T47D (cell line): ENCODE measurements at places on chromosomes 1 and 21.

GRCh38 chr21:31731056-31731856, 662 bp downstream of the SCAF4 start:
- peak; percentile 41 for DNase-seq

- DNase-seq, result no peak
Measured at GRCh38 chr21:38206646-38207045, 50.1 kb upstream of the KCNJ15 start.

- DNase-seq, result no peak
Measured at GRCh38 chr1:148362216-148362611, 120.9 kb downstream of the PPIAL4G start.

GRCh38 chr1:31715087-31715872, 11.5 kb upstream of the COL16A1 start:
- DNase-seq, result peak; percentile 77

DNA sequence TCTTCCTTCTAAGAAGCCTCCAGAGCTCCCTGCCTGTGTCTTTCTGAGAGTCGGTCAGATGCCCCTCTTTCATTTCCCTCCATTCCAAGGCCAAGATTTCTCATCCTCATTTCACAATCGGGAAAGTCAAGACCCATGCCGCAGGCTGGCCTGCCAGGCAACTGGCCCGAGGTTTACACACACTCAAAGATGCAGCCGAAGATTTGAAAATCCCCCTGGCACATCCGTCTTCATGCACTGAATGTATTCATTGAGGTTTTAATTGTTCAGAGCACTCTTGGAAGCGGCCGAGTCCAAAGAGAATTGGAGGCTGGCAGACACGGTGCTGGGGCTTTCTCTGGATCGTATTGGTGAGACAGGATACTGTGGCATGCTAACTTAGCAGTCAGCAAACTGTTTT, 29.1 kb upstream of the SRP9 start:
- no peak for DNase-seq

DNA sequence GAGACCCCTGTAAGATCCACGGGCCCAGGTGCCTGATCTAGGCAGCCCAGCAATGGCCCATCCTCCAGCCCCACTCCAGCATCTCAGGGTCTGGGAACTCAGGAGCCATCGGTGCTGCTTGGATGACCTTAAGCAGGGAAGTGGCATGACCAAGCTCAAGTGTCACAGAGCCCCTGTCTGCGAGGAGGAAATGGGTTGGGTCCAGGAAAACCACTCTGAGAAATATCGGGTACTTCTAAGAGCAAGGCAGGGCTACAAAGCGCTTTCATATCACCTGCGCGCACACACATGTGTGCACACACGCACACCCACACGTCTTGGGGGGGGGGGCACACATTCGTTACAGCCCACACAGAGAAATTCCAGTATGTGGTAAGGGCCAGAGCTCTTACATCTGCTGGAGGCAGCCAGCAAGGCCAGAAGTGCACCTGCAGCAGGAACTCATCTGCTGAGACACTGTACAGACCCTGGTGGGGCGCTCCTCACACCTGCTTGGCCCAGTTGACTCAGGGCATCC, 32.6 kb upstream of the SPOCD1 start:
- DNase-seq, result no peak

- DNase-seq, result no peak
Measured at GRCh38 chr1:12150456-12151200, 16.2 kb upstream of the TNFRSF1B start.

- DNase-seq, result no peak
Measured at GRCh38 chr21:38478782-38479181, 19.5 kb downstream of the ERG start.

GRCh38 chr1:167221126-167221737, 546 bp downstream of the POU2F1 start:
- DNase-seq, result no peak

- no peak for DNase-seq
Measured at GRCh38 chr1:93708734-93709481, 27.3 kb upstream of the BCAR3 start.

- DNase-seq, result no peak
Measured at GRCh38 chr21:26850116-26850643, 5.0 kb upstream of the ADAMTS1 start.

DNA sequence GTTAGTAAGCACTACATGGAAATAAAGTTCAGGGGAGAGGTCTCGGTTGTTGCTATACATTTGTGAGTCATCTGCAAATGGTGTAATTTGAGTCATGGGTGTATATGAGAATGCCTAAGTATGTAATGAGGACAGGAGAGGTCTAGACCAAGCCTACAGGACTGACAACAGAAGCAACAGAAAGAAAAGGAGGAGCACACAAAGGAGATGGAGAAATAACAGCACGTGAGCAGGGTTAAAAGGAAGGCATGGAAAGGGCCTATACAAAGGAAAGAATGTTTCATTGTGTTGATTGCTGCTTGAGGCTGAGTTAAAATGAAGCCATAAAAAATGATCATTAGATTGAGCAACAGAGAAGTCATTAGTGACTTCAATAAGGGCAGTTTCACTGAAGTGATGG, 28.0 kb upstream of the PRKAA2 start:
- no peak for DNase-seq

DNA sequence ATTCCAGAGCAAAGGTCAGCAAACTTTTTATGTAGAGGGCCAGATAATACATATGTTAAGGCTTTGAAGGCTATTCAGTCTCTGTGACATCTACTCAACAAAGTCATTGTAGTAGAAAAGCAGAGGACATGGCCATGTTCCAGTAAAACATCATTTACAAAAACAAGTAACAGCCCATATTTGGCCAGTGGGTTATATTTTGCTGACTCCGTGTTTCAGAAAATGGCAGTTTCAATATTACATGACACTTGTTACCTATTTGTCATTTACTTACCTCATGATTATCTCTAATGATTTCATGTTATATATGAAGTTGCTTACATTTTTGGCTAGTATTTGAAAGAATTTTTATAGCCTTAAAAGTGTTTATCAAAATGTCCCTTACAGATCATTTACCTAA, 117.4 kb upstream of the B3GALT2 start:
- no peak for DNase-seq

GRCh38 chr1:17023102-17023501, 11.4 kb upstream of the ATP13A2 start:
- no peak for DNase-seq

DNA sequence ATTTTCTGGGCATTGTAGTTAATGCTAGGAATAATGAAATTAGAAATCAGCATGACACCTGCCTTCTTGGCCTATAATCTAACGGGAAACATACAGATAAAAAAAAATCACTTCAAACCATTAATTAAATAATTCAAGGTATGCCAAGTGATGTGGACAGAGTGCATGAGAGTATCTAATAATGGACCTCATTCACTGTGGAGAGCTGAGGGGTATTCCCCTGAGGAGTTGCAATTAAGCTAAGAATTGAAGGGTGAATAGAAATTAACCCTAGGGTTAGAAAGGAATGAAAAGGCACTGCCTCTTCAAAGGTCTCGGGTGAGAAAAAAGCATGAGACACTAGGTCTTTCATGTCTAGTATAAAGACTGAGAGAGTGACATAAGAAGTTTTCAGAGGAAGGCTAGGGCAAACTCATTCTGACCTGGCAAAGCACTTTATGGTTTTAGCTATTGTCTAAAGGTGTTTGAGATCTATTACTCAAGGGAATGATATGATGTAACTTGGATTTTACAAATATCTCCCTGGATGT, 466.1 kb downstream of the KCNT2 start:
- no peak for DNase-seq

DNA sequence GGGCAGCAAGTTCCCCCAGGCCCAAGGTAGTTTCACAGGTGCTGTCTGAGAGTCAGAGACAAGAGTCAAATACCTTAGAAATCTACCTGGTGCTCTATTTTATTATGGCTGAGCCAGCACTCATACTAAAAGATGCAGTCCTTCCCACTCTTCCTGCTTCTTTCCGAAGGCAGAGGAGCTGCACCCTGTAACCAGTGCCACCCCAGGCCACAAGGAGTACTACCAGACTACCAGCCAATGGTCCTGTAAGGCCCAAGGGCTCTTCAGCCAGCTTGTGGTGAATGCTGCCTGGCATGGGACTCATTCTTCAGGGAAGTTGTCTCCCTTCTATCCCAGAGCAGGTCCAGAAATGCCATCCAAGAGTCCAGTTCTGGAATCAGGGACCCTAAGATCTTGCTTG, 203.8 kb upstream of the DUSP10 start:
- DNase-seq, result no peak

DNA sequence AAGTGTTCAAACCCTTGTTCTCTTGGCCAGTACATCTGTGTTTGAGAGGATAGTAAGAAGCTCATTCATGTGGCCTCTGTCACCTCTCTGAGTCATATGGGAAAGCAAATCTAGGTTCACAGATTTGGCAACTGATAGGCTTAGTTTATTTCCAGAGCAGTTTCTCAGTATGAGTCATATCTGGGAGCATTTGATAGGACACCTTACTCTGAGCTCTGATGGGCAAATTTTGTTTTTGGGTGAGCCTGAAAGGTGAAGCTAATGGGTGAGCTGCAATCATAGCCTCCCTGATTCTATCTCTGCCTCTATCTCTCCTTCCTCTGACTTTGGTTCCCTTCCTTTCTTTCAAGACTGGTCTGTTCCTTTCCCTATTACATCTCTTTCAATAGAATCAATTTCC, 134.4 kb downstream of the S1PR1 start:
- no peak for DNase-seq

- no peak for DNase-seq
Measured at GRCh38 chr1:208019257-208019656, 108.3 kb upstream of the CD34 start.

DNA sequence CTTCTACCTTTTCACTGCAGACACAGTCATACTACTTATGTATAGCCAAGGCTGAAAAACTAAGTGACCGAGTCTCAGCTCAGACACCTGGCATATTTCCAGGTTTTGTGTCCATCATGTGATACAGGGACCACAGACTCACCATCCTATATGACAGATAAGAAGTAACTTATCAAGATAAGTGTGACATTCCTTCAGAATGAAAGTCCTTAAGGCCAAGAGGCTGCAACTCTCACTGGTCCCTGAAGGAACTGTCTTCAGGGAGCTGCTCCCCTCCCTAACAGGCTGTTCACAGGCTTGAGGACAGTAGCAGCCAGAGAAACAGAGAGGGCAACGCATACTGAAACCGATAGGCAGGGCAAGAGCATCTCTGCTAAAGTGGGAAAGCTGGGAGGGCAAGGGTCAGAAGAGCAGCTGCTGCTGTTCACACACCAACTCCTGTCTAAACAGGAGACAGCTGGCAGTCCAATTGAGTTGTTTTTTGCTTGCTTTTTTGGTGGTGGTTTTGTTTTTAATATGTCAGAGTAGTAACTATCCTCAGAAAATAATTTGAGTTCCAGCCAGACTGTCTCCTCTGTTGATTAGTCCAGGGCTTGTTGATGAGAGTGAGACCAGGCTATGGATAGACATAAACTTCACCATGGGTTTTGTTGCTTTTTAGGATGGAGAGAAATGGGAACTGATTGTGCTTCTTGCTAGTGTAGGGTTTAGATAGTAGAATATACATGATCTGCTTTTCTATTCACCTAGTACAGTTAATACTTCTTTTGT, 67.7 kb downstream of the MACF1 start:
- DNase-seq, result no peak

GRCh38 chr1:208101661-208102431, 142.3 kb downstream of the PLXNA2 start:
- DNase-seq, result no peak

DNA sequence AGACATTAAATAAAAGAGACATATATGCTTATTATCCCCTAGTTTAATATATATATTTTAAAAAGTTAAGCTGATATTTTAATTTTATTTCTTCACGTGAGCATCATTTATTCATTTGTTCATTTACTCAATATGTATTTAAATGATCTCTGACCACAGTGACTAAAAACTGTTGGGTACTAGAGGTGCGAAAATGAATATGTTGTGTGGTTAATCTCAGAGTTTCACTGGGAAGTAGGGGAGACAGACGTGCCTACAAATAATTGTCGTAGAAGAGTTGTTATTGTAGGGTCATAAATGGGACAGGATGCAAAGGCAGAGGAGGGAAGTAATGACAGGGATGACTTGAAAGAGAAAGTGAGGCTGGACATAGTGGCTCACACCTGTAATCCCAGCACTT, 213.0 kb upstream of the CACYBP start:
- DNase-seq, result no peak
